A673 (cell line): ENCODE measurements at places on chromosomes 3 and 15. TPM values are rescaled to one million over a fixed set of nuclear protein-coding genes. Genes with fewer than 3 reads are reported as not detected.
A peak's percentile ranks its signal among the peaks of the same experiment; 100 is the strongest.

Gene KLF15
- 32.1 and 32.6 TPM in 2 replicates for total RNA-seq

Gene KLHL40
- total RNA-seq: not detected in 2 replicates

Gene TBCCD1
- 19.4 and 20.1 TPM in 2 replicates for total RNA-seq

Gene GPR149
- total RNA-seq: not detected in 2 replicates

Gene CPA3
- not detected in 2 replicates for total RNA-seq

Gene KBTBD13
- total RNA-seq: not detected in 2 replicates

Gene NUP210
- total RNA-seq: 11.4 and 16.3 TPM in 2 replicates

Gene ST8SIA2
- 0.42 and 0.43 TPM in 2 replicates for total RNA-seq

Gene PARL
- 73.7 and 79.8 TPM in 2 replicates for total RNA-seq

Gene PLSCR2
- total RNA-seq: not detected in 2 replicates

GRCh38 chr3:50221051-50221410, 15.0 kb upstream of the GNAI2 start:
- no peak for DNase-seq

- DNase-seq: no peak
Measured at GRCh38 chr3:143831208-143831607, 17.1 kb downstream of the SLC9A9 start.

DNA sequence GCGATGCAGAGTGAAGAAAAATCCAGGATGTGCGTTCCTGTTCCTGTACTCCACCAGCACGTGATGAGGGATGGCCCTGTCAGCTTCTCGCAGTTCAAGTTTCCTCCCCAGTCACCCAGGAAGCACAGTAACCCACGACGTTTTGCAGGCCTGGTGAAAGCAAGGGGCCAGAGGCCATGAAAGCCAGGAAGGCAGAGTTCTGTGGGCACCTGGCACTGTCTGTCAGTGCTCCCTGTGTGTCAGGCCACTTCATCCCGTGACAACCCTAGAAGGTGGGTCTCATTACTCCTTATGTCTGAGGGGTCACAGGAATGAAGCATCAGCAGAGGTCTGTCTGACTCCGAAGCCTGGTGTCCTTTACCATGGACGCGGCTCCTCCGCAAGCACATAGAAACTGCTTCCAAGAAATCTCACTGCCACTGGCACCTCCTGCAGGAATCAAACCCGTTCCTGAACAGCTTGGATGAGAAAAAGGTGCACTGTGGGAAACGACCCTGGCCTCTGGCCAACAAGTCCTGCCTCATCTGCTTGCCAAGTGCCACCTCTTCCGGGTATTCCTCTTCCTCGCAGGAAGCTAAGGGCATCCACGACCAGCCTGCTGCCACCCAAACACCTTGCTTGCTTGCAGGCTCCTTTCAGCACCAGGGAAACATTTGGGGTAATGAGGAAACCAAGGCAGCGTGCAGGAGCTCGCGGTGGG, 14.6 kb downstream of the RAB43 start:
- DNase-seq: no peak

DNA sequence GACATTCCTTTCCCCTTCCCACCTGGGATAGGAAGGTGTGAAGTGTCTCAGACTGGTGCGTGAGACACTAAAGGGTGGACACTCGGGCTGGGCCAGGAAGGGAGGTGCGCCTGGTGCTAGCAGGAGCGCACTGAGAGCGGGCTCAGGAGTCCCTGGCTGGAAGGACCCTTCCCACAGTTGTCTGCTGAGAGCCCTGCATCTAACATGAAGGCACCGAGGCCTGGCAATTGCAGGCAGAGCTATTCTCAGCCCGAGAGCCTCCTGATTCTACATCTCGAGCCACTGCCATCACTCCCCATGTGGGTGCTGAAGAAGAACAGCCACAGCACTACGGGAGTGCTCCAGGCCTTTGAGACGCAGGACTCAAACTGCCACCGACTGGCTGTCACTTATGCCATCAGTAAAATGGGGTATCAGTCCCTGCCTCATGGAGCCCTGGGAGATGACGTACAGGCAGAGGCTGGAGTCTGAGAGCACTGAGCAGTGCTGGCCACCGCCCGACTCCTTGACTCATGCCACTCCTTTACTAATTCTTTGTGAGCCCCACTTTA, 159.4 kb downstream of the KLF13 start:
- no peak for DNase-seq

- DNase-seq: no peak
Measured at GRCh38 chr3:21705769-21706168, 45.2 kb downstream of the ZNF385D start.

DNA sequence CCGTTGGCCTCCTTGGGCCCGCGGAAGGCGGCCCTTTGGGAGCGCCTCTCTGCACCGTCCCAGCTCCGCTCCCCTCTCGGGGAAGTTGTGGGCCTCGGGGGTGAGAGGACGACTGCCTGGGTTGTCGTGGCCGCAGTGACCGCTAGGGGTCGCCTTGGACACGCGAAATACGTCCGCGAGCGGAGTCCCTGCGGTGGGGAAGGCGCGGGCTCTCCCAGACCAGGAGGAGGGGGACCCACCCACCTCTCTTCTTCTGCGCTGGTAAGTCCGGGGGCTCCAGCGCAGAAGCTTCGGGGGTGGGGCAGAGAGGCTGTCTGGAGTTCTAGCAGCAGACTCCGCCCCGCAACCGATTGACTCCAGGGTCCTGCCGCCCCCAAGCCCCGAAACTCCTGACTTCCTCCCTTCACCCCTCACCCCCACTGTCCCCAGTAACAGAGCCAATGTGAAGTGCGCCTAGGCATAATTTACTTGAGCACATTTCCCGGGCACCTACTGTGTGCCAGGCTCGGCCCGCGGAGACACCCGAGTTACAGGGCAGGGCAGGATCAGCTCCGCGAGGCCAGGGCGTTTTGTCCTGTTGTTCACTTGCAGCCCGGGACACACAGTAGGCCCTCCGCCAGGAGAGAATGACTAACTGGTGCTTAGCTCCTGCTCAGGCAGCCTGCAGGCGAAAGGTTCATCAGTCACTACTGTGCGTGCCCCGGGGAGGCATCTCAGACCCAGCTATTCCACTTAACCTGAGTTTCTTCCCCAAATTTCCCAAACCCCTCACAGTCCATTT, 32.8 kb downstream of the DNASE1L3 start:
- DNase-seq: peak; percentile 87

- no peak for DNase-seq
Measured at GRCh38 chr3:22732641-22733040, 470.5 kb upstream of the UBE2E2 start.

- peak; percentile 44 for DNase-seq
Measured at GRCh38 chr3:149258298-149258697, 36.7 kb upstream of the CP start.

- DNase-seq: peak; percentile 44
Measured at GRCh38 chr3:181879926-181880325, 168.2 kb downstream of the SOX2 start.

DNA sequence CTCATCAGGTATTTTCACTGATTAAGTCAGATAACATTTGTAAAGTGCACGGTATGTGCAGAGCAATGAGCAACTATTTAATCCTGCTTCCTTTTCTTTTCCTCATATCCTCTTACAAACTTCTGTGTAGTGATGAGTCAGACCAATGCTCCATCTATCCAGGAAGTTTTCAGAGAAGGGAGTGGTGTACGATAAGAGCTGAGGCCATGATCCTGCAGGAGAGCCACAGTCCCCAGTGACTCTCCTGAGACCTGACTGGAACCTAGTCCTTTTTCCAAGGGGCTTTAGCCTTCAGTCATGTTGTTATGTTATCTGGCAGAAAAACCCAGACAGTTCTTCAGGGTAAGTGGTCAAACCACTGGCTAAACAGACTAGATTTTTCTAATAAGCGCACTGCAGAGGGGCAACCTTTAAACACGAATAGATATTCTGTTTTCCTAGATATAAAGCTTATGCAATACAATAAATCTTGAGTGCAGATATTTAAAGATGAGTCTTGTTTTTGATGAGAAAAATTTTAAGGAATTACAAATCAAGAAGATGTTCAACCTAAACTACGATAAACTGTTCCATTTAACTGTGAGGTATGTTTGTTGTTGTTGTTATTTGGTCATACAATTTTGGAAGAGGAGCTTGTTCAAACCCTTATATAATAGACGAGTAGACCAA, 110.5 kb upstream of the RAP2B start:
- peak; percentile 41 for DNase-seq

- no peak for DNase-seq
Measured at GRCh38 chr3:101084404-101084803, 91.2 kb upstream of the ABI3BP start.

GRCh38 chr3:39990532-39990931, 181.1 kb downstream of the MYRIP start:
- DNase-seq: peak; percentile 48

DNA sequence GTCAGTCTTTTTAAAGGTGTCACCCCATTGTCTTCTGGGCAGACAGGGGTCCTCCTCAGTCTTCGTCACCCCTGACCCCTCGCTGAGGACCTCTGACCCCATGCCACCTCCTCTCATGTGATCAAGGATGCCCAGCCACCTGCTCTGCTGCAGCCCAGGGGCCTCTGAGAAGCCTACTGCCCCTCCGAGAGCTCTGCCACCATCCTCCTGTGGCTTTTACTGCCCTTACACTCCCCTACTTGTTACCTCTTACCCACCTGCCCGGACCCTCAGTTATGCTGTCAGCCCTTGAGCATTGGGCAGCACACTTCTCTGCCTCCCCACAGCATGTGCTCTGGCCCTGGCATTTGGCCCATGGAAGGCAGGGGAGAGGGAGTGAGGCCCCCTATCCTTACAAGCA, 123.2 kb downstream of the LRRK1 start:
- no peak for DNase-seq

DNA sequence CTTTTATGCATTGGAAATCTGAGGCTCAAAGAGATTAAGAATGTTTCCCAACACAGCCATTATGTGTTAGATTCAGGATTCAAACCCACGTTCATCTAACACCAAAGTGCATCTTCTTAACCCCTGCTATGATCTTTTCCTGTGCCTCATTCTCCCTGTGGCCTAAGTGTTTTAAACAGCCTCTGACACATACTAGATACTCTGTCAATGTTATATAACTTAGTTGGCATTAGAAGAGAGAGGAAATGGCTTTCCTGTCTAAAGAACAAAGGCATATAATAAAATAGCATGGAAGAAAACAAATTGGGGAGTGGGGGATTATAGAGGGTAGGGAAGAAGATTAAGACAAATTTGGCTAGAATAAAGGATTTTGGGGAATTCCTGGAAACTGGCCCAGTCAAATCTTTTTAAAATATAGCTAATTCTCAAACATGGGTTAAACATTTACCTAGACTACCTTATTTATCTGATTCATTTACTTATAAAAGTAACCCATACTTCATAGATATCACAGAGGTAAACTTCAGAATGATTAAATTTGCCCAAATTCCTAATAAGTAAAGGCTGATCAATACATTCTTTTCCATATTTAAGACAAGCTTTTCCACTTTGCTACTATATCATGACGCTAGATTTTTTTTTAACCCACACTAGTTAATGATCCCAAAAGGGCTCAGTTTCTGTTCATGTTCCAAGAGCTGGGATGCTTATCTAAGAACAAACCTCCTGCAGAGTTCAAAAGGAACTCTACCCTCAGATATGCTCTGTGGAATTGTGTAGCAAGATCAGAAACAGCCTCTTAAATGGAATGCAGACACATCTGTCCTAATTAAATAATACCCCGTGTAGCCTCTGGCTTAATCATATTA, 122.9 kb upstream of the PTPRG start:
- DNase-seq: peak; percentile 13

GRCh38 chr15:47432826-47433225, 284.5 kb upstream of the SEMA6D start:
- no peak for DNase-seq

- DNase-seq: no peak
Measured at GRCh38 chr15:31207246-31207645, 105.7 kb upstream of the TRPM1 start.

GRCh38 chr3:81980596-81981494, 219.4 kb upstream of the GBE1 start:
- DNase-seq: no peak

- DNase-seq: no peak
Measured at GRCh38 chr15:68211656-68212320, 6.7 kb upstream of the CALML4 start.

DNA sequence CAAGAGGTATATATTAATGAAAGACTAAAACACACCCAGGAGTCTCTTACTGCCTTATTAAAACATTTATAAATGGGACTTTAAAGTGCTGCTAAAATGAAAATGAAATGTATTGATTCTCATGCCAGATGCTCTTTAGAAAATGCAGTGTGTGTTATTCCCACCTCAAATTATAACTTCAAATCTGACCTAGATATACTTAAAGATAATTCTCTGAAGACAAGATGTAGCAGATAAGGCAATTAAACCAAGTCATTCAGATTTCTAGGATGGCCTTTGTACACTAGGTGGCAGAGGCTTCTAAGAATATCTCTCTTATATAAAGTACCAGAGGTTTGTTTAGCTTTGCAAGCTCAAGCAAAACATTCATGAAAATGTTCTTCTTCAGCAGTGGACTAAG, 26.9 kb upstream of the GOLGA8B start:
- DNase-seq: no peak

- no peak for DNase-seq
Measured at GRCh38 chr3:150840802-150841515, 64.3 kb downstream of the MINDY4B start.

DNA sequence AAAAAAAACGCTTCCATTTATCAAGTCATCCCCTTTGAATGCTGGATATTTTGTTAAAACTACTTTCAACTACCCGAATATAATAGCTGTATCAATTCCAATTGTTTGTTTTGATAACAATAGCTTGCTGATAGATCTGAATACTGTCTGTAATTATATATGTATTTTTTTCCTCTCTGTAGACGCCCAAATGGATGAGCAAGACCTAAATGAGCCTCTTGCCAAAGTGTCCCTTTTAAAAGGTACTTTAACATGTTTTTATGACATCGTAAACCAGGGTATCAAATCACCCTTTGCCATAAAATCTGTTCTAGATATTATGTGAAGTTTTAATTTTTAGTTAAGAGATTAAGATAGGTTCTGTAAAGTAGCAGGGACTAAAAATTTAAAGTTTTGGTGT, 111.5 kb upstream of the FLNB start:
- DNase-seq: no peak

DNA sequence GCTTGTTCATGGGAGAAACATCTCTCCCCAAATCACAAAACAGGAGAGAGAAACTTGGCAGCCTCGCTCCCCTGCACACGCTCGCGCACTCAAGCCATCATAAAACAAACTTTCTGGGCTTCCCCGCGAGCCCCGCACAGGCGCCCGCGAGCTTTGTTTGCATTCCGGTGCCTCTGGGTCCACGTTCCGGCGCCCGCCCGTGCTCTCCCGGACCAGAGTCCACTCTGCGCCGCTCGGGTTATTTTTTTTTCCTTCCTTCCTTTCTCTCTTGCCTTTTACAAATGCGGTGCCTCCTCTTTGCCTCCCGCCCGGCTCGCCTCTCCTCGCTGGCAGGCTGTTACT, 363 bp downstream of the MAGI1 start:
- no peak for DNase-seq

DNA sequence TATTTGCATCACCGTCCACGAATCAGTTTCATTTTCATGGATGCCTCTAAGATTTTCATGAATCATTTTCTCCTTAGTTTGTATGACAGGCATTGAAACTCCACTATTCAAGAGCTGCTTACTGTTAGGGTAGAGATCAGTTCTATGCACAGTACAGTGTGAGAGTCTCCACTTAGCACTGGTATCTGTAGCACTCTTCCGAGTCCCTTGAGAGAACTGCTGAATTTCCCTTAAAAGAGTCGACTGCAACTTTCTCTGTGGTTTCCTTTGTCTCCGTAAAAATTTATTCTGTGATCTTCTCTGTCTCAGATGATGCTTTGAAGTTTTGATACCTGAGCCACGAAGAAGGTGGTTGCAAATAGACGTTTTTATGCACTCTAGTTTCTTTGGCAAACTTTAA, 14.8 kb downstream of the GTPBP8 start:
- DNase-seq: peak; percentile 45

GRCh38 chr3:111143-112069, 85.2 kb upstream of the CHL1 start:
- no peak for DNase-seq

- DNase-seq: no peak
Measured at GRCh38 chr15:101242160-101242998, 9.5 kb downstream of the CHSY1 start.
